Frontal cortex (tissue), 4 donors: ENCODE measurements at places on chromosomes 1 and 21.

GRCh38 chr1:147218606-147219005 is 6.5 kb downstream of the FMO5 start:
- DNase-seq = no peak

- DNase-seq = no peak
Measured at GRCh38 chr1:50766688-50767087, 193.4 kb downstream of the FAF1 start.

GRCh38 chr21:18937337-18937736 is 533.8 kb upstream of the TMPRSS15 start:
- no peak for DNase-seq

DNA sequence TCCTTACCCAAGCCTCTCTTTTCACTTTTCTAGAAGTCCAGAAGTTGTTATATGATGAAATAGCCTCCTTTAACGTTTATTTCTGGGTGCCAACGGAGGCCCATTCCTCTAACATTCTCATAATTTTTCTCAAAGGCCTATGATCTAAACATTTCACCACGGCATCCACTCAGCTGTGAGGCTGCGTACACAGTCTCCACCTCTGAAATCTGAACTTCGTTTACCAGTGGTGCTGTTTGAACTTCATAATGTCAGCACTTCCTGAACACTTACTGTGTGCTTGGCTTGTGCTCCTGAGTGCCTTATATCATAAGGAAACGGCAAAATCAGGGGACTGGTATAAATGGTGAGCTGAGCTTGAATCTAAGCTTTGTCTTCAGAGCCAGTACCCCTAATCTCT is 12.0 kb upstream of the RBP7 start:
- no peak for DNase-seq

DNA sequence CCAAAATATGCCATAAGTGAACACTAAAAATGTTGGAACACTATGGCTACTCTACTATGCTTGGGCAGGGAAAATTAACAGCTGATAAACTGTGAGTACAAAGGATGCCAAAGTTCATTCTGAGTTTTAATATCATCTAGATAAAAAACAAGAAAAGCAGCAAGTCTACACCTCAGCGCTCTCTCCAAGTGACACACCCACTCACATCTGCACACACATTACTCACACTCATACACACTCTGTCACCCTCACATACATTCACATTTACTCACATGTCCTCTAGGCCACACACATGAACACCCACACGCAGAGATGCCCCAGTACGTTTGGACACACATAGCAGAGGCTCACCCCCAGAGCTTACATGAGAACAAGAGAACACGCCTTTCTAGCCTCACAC is 87.3 kb upstream of the RAB4A start:
- DNase-seq = no peak

DNA sequence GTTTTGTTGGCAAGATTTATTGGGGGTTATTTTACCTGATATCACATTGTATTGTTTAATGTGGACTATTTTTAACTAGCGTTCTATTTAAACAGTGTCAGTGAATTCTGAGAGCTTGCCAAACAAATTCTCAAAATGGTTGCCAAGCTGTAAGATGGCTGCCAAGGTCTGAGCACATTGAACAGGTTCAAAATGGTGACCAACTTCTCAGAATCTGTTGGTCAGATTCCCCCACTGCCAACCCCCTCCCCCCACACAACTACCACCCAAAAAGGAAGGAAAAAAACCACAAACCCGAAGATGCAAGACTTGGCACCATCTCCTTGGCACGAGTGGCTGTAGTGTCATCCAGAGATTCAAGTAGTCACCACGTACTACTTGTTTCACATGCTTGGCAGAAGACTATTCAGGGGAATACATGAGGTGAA is 159.1 kb downstream of the NFIA start:
- DNase-seq = no peak

GRCh38 chr1:92134331-92134730 is 54.2 kb downstream of the BTBD8 start:
- DNase-seq = no peak

- DNase-seq = no peak
Measured at GRCh38 chr1:210944252-210944651, 189.7 kb downstream of the KCNH1 start.

GRCh38 chr1:41612953-41613352 is 128.5 kb upstream of the EDN2 start:
- no peak for DNase-seq

- DNase-seq = no peak
Measured at GRCh38 chr1:103265551-103265950, 157.2 kb upstream of the COL11A1 start.

DNA sequence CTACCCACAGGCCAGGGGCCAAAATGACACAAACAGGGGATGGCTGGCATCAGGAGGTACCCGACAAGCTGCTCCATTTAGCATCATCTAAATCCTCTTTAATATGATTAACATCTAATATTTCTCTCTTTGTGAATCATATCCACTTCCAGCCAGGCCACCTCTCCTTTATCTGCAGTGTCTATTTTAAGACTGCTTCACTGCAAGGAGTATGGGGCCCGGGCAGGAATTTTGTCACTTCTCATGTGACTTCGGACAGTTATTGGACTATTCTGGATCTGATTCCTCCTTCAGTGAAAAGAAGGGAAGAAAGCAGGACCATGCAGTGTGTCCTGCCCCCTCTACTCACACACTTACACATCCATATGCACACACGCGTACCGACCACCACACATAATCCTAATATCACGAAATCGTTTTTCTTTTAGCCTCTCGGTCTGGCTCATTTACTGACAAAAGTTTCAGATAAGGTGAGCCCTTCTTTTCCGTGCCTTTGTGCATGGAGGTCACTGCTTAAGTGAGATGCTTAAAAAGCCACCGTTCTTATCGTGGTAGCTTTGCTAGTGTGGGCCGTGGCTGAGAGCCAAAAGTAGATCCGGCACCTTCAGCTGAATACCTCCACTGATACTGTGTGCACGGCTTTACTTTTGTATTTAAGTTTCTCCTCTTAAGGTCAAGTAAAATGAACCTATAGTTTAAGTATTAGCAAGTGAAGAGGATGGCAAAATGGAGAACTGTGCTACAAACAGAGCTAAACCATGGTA is 26.0 kb downstream of the PROX1 start:
- DNase-seq = no peak

DNA sequence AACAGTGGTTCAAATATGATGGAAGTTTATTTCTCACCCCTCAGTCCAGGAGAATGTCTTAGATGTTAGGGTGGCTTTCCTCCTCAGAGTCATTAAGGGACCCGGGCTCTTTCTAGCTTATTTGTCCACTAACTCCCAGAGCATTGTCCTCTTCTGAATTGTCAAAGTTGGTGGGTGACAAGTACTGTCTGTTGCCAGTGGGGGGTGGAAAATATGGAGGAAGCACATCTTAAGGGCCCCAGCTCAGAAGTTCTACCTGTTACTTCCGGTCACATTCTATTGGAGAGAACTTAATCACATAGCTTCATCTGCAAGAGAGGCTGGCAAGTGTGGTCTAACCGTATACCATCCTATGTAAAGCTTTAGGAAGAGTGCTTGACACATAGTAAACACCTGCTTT is 7.1 kb downstream of the CLIC4 start:
- DNase-seq = no peak

GRCh38 chr1:230992100-230992774 is 13.3 kb downstream of the ARV1 start:
- no peak for DNase-seq

DNA sequence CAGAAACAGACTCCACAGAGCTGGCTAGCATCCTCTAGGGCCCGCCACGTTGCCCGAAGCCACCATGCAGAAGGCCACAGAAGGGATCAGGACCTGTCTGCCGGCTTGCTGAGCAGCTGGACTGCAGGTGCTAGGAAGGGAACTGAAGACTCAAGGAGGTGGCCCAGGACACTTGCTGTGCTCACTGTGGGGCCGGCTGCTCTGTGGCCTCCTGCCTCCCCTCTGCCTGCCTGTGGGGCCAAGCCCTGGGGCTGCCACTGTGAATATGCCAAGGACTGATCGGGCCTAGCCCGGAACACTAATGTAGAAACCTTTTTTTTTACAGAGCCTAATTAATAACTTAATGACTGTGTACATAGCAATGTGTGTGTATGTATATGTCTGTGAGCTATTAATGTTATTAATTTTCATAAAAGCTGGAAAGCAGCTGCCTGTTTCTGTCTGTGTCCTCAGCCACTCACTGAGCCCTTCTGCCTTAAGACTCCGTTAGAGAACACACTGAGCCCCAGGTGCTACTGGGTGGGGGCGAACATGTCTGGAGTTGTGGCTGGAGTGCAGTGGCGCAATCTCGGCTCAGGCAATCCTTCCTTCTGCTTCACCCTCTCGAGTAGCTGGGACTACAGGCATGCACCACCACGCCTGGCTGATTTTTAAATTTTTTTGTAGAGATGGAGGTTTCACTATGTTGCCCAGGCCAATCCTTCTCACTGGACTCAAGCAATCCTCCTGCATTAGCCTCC is 14.8 kb downstream of the MFSD2A start:
- DNase-seq = no peak

- DNase-seq = no peak
Measured at GRCh38 chr1:164842870-164843269, 283.9 kb downstream of the PBX1 start.

GRCh38 chr1:54310439-54311328 is 95.5 kb downstream of the SSBP3 start:
- DNase-seq = no peak

DNA sequence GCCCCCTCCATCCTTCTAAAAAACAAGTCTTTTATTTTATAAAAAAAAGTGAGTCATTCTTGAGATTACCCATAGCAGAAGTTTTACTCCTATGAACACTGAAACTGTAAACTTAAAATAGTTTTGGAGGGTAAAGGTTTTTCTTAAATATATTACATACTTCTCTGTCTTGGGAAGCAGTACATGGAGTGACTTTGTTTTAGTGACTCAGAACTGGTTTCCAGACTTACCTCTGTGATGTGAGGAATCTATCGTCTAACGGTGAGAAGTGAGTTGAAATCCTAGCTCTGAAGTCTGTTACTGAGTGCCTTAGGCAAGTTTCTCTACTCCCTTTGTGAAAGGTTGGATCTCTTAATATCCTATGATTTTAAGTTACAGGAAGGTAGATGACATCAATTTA is 176.3 kb upstream of the POU3F1 start:
- no peak for DNase-seq

DNA sequence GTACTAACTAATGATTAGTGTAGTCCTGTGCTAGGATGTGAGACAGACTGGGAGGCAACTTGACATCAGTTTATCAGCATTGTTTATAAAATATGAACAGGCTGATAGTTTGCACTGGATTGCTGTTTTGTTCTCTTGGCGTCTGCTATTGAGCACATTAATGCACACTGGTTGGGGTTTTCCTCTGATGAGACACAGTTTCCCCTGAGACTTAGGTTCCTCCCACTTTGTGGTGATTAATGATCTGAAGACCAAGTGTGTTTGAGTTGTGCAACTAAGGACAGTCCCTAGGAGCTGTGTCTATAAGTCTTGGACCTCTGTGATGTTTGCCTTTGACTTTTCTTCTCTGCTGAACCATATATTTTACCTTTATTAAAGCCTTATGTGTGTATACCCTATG is 1015.4 kb downstream of the AMY1C start:
- no peak for DNase-seq

GRCh38 chr1:231993968-231994455 is 367.4 kb downstream of the DISC1 start:
- DNase-seq = no peak

DNA sequence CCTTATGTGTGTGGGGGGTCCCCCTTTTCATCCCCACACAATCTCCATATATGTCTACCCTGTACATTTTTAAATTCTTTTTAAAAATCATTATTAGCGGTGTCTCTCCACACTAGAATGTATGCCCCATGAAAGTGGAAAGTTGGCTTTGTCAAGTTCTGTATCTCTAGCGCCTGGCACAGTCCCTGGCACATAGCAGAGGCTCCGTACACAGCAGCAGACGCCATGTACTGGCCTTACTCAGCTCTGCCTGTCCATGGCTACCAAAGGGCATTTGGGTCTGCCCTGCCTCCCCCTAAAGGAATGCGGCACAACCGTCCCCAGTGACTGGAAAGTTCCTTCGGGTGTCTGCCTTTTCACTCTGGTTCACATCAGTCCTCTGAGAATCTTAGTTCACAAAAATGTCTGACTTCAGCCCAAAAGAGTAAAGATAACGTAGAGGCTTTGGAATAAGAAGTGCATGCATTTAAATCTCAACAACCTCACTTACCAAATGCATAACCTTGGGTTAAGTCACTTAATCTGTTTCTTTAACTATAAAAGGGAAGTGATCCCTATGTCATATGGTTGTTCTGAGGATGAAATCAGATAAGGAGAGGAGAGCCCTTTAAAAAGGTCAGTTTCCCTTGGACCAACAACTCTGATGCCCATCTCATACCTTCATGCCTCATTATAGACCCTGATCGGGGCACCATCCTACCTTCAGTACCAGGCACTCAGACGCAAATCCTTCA is 61.1 kb downstream of the CD46 start:
- no peak for DNase-seq

DNA sequence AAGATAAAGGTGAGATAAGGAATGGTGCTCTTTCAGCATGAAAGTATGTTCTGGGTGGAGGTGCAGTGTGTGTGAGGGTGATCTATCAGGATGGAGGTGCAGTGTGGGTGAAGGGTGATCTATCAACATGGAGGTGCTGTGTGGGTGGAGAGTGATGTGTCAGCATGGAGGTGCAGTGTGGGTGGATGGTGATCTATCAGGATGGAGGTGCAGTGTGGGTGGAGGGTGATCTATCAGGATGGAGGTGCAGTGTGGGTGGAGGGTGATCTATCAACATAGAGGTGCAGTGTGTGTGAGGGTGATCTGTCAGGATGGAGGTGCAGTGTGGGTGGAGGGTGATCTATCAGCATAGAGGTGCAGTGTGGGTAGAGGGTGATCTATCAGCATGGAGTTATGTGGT is 12.3 kb upstream of the MAP10 start:
- DNase-seq = no peak

- DNase-seq = no peak
Measured at GRCh38 chr1:89941110-89941766, 53.7 kb upstream of the ZNF326 start.

DNA sequence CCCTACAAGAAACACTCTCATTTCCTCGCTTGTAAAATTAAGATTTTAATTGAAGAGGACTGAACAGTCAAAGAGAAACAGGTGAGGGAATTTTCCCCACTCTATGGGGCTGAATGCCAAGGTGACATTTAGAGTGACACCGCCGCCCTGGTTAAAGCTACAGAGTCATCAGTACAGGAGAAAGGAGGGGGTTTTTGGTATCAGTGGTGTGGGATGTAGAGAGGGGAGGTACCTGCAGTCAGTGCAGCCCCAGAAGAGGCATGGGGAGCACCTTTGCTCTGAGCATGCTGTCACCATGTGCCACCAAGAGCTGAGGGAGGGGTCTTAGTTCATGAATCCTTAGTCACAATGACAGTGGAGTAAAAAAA is 2.8 kb downstream of the DIRAS3 start:
- DNase-seq = no peak
